ENCODE measurements at places on chromosomes 13 and 19.
A peak's percentile ranks its signal among the peaks of the same experiment; 100 is the strongest.

DNA sequence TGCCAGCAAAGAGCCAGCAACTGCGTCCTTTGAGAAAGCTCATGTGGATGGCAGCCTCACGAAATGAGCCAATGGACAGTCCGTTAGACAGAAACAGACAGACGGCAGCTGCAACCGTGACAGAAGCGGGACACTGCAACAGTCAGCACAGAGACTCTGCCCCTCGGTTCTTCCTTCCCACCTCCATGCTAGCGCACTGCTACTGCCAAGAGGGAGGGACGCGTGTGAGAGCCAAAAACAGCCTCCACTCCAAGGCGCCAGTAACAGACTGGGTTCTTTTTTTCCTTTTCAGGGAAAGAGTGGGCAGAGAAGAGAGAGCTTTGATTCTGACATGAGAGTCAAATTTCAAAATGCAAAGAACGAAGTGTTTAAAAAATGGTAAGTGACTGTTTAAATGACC is 77.5 kb downstream of the SERP2 start:
- DNase-seq: no peak

DNA sequence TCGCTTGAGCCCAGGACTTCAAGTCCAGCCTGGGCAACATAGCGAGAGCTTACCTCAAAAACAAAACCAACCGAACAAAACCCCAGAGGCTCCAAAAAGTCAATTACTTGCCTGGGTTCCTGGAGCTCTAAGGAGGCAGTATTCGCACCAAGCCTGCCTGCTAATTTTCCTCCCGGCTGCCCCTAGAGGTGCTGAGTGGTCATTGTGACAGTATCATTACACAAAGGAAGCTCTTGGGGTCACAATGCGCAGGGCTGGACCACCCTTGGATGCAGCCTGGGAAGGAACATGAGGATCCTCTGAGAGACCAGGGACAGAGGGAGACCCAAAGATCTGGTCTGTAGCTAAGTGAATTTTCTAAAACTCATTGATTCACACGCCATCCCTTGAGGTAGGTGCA is 8.5 kb upstream of the PEX11G start:
- DNase-seq: no peak

GRCh38 chr19:29760752-29761502 is 45.9 kb upstream of the C19orf12 start:
- DNase-seq: no peak

GRCh38 chr13:99653526-99653925 is 152.3 kb downstream of the TM9SF2 start:
- no peak for DNase-seq

DNA sequence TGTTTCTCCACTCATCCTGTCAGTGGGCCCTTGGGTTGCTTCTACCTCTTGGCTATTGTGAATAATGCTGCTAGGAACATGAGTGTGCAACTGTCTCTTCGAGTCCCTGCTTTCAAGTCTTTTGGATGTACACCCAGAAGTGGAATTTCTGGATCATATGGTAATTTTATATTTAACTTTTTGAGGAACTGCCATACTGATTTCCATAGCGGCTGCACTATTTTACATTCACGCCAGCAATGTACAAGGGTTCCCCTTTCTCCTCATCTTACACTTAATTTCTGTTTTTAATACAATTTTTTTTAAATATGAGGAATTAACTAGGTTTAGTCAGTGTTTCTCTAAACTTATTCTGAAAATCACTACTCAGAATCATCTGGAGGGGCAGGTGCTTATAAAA is 24.2 kb upstream of the SLC46A3 start:
- DNase-seq: no peak

DNA sequence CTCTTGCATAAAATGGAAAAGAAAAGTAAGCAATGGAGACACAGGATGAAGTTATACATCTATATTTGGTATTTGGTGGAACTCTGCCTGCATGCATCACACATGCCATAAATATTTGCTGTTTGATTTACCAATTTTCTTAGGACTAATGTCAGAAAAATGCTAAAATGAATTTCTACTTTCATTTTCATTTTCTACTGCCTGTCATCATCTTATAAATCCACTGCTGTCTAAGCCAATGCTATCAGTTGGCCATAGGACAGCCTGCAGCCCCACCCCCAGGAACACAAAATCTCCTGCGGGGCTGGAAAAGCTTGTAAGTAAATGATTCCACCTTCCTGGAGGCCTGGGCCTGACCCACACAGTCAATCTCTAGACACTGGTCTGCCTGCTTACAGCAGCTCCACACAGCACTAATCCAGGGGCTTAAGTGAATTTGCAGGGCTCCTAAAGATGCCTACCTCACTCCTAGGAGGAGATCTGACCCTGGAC is 122.0 kb downstream of the ENOX1 start:
- no peak for DNase-seq

GRCh38 chr13:49240017-49240416 is 7.7 kb upstream of the CDADC1 start:
- DNase-seq: peak; percentile 21
